Stimulated activated CD4-positive, alpha-beta T cell treated with anti-CD3 and anti-CD28 coated beads, Interleukin-1b, Interleukin-23, amount 100 ng/mL, for 1 hour (primary cell): ENCODE measurements at places on chromosomes 5 and 9.

- no peak for DNase-seq
Observed at GRCh38 chr9:109908459-109909390, 128.7 kb downstream of the PALM2AKAP2 start.

DNA sequence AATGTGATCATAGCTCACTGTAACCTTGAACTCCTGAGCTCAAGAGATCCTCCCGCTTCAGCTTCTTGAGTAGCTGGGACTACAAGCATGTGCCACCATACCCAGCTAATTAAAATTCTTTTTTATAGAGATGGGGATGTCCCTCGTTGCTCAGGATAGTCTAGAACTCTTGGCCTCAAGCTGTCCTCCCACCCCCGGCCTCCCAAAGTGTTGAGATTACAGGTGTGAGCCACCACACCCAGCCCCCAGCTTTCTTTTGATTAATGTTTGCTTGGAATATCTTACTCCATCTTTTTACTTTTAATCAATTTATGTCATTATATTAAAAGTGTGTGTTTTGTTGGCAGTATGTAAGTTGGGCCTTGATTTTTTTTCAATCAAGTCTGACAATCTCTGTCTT is 59.4 kb upstream of the EXOC3 start:
- no peak for DNase-seq

GRCh38 chr5:17227868-17228267 is 10.4 kb downstream of the BASP1 start:
- no peak for DNase-seq

DNA sequence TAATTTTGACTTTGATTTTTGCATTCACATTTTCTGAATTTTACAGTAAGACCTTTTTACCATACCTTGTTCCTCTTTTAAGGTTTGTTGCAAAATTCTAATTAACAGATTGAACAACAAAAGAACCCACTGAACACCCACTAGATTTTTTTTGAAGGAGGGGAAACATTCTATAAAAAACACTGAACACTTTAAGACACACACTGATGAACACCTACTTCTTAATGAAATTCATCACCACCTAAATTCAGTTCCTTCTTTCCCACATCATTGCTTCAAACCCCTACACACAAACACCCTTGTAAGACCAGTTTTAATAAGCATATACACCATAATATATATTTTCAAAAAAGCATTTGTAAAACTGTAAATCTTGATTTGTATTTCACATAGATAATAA is 559.0 kb upstream of the MEF2C start:
- DNase-seq: no peak

- no peak for DNase-seq
Observed at GRCh38 chr5:168328814-168329213, 37.4 kb downstream of the WWC1 start.

- DNase-seq: no peak
Observed at GRCh38 chr5:158246661-158247060, 387.7 kb upstream of the CLINT1 start.

- no peak for DNase-seq
Observed at GRCh38 chr9:18554244-18554643, 80.3 kb downstream of the ADAMTSL1 start.

DNA sequence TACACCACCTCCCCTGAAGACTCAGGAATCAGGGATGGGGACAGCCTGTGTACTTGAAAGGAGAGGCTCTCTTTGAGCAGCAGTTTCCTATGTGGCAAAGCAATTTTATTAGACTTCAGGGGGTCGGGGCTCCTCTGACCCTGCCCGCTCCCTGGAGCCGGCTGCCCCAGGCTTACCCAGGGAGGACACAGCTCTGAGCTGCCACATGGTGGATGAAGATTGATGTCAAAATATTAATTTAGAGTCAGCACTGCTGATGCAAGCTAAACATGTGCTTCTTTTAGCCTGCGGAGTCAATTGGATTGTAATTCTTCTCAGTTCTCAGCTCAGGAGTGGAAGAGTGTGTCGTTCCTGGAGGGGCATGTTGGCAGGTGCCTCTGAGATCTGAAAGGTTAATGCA is 606.1 kb downstream of the KIF4B start:
- DNase-seq: no peak

- no peak for DNase-seq
Observed at GRCh38 chr9:32899761-32900160, 101.7 kb downstream of the APTX start.

DNA sequence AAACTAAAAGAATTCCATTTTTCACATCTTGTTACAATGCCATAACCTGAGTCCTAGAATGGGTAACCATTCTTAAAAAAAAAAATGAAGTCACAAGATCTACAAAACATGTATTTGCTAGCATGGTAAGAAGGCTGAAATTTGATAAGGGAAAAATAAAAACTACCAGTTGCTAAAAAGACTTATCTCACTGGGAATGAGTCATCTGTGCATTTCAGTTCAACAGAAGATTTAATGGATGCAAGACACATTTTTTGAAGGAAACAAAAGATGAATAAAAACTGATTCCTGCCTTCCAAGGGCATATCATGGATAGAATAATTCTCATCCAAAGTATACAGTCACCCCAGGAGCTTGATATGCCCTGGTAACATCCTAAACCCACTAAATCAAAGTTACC is 47.2 kb downstream of the SGTB start:
- DNase-seq: no peak

DNA sequence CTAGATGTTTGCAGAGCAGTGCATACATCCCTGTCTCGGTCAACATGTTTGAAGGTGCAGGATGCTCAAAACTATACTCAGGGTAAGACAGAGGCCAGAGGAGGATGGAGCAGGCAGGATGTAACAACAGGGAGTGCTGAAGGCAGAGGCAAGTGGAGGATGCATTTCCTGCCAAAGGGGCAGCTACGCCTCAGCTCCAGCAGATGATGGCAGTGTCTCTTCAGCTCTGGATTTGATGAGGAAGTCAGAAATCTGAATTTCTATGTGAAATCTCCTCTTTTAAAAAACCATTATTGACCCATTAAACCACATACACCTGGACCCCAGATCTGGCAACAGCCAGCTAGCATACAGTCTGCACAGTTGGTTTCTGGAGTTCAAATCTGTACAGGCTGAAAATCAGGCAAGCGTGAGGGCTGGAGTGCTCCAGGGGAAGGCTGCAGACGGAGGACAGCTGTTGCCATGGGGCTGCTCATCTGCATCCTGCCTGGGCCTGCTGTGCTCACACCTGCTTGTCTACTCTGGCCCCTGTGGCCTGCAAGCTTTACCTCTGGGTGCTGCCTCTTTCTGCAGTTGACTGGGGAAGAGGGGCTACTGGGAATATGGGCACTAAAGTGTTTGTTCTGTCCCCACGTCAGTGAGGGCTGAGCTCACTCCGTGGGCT is 152.9 kb upstream of the SLC28A3 start:
- no peak for DNase-seq

DNA sequence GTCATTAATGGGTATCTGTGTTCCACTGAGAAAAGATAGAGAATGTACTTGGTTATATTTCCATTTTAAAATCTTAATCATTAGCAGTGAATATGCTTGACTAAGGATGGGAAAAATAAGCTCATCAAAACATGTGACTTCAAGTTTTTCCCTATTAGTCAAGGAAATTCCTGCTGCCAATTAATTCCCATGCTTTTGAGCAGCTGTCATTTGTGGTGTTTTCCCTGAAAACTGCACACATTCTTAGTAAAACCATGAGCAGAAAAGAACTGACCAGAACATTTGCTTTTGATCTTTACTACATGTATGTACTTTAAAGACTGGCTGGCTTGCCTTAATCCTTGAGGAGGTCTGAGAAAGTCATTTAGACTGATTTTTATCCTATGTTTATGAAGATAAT is 75.2 kb downstream of the AOPEP start:
- no peak for DNase-seq

DNA sequence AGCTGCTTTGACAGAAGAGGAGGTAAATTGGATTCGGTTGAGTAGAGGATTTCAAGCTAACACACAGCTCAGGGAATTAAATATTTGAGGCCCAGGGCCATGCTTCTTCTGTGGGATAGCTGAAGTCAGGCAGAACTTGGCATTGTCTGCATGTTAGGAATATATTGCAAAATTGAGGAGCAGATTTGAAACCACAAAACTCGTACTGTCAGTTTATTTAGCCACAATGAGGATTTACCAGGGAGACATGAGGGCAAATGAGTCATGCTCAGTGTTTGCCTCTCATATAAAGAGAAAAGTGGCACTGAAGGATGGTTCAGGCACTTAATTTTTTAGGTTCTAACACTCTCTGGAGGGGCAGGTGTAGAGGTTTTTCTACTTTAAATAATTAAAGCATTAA is 83.0 kb upstream of the PRLR start:
- no peak for DNase-seq

DNA sequence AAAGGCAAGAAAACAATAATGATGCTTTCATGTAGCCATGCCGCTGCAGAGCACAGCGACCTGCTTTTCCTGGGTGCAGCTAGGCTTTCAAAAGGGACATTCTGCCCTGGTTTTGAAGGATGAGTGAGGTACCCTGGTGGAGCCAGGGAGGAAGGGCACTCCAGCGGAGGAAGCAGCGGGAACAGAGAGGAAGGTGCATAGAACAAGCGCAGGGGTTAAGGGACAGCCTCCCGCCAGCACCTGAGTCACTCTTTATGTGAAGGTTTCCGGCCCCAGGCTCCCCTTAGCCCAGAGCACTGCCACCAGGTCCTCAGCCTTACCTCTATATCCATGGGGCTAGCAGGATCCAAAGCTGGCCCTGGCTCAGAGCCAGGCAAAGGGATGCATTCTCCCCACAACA is 221.1 kb downstream of the CDK5RAP2 start:
- DNase-seq: no peak

DNA sequence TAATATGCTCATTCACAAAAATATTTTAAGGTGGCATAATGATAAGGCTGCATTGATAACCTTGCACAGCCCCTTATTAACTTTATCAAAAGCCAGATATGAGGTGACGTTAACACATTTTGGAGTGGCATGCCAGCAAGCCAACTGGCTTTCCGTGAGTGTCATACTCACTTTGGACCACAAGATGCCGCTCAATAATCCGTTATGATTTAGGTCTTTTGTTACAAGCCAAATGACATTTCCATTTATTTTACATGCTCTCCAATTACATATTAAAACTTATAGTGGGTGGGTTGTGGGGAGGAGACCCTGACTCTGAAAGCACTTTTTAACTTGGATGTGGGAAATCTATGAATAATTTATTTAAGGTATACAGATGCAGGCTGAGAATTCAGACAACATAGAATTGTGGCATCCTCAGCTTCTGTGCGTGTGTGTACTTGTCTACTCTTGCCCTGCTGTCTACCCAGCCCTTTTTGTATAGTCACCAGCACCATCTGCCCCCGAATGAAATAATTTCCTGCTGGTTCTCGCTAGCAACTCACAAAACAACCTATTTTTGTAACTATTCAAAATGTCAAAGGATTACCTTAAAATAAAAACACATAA is 305.1 kb downstream of the PSAT1 start:
- no peak for DNase-seq

DNA sequence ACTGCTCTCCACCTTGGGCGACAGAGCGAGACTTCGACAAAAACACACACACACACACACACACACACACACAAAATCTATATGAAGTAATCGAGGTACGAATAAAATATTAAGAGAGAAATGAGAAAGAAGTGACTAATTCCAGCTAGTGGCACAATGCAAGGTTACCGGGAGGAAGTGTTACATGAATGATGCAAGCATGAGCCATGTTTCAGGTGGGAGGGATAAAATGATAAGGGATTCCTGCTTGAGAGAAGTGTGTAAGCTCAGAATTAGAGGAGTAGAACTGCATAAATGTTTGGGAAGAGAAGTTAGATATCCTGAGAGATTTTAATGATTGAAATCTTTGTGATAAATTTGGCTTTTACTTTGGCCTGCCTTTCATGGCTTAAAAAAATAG is 18.8 kb downstream of the HAPLN1 start:
- no peak for DNase-seq

- no peak for DNase-seq
Observed at GRCh38 chr5:119031011-119031886, 39.6 kb upstream of the DMXL1 start.

DNA sequence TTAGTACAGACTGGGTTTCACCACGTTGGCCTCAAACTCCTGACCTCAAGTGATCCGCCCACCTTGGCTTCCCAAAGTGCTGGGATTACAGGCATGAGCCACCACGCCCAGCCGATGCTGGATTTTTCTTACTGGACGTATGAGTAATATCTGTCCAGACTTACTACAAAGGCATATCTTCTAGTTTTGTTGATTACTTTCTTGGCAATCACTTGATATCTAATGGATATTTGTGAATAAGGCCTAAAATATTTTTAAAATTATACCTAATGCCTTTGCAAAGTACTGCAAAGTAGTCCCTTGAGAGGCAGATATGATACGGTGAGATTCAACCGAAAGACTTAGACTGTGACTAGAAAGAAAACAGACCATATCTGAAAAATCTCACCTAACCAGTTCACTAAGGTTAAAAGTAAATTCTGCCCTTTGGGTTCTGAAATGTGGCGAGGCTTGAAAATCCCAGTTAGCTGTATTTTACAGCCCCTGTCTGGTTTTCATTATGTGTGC is 152.1 kb downstream of the GNAQ start:
- no peak for DNase-seq

DNA sequence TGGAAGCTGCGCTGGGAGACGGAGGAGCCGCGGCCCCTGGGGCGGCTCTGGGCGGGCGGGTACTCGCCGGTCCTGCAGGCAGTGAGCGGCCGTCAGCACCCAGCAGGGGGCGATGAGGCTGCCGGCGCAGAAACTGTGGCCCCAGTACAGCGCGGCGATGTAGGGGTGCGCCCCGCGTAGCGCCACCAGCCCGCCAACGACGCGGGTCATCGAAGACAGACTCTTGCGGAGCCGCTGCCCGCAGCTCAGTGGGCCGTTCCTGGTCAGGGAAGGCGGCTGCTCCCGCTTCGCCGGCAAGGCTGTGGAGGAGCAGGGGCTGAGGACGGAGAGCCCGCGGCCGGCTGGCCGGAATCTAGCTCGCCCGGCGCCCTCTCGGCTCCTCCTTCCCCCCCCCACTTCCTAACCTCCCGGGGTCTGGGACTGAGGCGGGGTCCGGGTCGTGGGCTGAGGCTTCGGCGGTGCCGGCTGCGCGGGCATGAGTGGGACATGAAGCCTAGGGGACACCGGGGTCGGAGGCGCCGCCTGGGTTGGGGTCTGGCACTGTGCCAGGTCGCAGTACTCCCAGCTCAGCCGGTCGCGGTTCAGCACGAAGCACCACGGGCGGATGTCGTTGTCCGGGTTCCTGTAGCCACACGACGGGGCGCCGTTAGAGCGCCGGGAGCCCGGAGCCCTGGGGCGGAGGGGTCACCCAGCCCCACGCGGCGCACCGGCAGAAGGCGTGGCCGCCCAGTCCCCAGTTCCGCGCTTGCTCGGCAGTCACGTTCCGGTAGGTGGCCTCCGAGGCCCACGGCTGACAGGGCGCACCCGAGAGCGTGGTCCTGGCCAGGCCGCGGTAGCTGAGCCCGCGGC is 3.6 kb upstream of the PFN3 start:
- DNase-seq: peak; percentile 67

GRCh38 chr5:173573126-173573960 is 43.1 kb downstream of the BOD1 start:
- DNase-seq: peak; percentile 29

- no peak for DNase-seq
Observed at GRCh38 chr5:145854651-145855258, 18.1 kb downstream of the GRXCR2 start.

- DNase-seq: no peak
Observed at GRCh38 chr5:150599917-150600511, 40.4 kb upstream of the SYNPO start.

- DNase-seq: no peak
Observed at GRCh38 chr9:100499866-100500265, 26.9 kb downstream of the TMEFF1 start.

GRCh38 chr9:36937951-36938350 is 96.1 kb downstream of the PAX5 start:
- DNase-seq: no peak
